ENCODE measurements at places on chromosomes 5 and 9. TPM values are rescaled to one million over a fixed set of nuclear protein-coding genes. Genes with fewer than 3 reads are reported as not detected.

The PDE6A gene
- total RNA-seq: 0.06 TPM

The NKD2 gene
- 36.5 TPM for total RNA-seq

The ANKRD34B gene
- total RNA-seq: 0.18 TPM

The RBM27 gene
- 32.2 TPM for total RNA-seq

The PAX5 gene
- total RNA-seq: 0.47 TPM

The F2RL2 gene
- total RNA-seq: 1.1 TPM

The OLFM1 gene
- total RNA-seq: 5.1 TPM

The CTNND2 gene
- 1.1 TPM for total RNA-seq

The ARL14EPL gene
- total RNA-seq: not detected

The PALM2AKAP2 gene
- 20.7 TPM for total RNA-seq

The NPDC1 gene
- 28.6 TPM for total RNA-seq

The CCNI2 gene
- total RNA-seq: 4.5 TPM

The GARIN3 gene
- not detected for total RNA-seq

The HTR4 gene
- total RNA-seq: 0.35 TPM

The ZNF474 gene
- total RNA-seq: 0.18 TPM

The PKN3 gene
- 6.1 TPM for total RNA-seq

The CREBRF gene
- total RNA-seq: 32.1 TPM

The ROR2 gene
- 31.0 TPM for total RNA-seq

The TAL2 gene
- total RNA-seq: 4.1 TPM

The AGXT2 gene
- 25.9 TPM for total RNA-seq

The LCN6 gene
- total RNA-seq: not detected

The SHOC1 gene
- total RNA-seq: 1.2 TPM

The CD74 gene
- 619 TPM for total RNA-seq

The RAD1 gene
- total RNA-seq: 42.0 TPM

The DNAI1 gene
- total RNA-seq: 1.3 TPM

The CYLC2 gene
- total RNA-seq: not detected

The IFNA13 gene
- not detected for total RNA-seq

The KCNV2 gene
- total RNA-seq: not detected

The CANX gene
- total RNA-seq: 650 TPM

The C7 gene
- total RNA-seq: 392 TPM

The FAM151B gene
- 5.0 TPM for total RNA-seq

The NMUR2 gene
- 0.12 TPM for total RNA-seq

The AQP3 gene
- 108 TPM for total RNA-seq

The GLRA1 gene
- not detected for total RNA-seq

The PCDHA4 gene
- total RNA-seq: 1.8 TPM

The CACFD1 gene
- 23.3 TPM for total RNA-seq

The ZNF618 gene
- 31.5 TPM for total RNA-seq

The F2RL1 gene
- total RNA-seq: 25.9 TPM

The FSTL4 gene
- 2.6 TPM for total RNA-seq

The SOHLH1 gene
- not detected for total RNA-seq

The WDR38 gene
- total RNA-seq: not detected

The MRNIP gene
- total RNA-seq: 35.3 TPM

The ERGIC1 gene
- total RNA-seq: 92.4 TPM
